Activated naive CD8-positive, alpha-beta T cell treated with anti-CD3 and anti-CD28 coated beads, Interleukin-2, amount 50 U/mL, for 16 hours (primary cell): ENCODE measurements at places on chromosomes 4 and X.

- DNase-seq = no peak
Observed at GRCh38 chr4:958314-958665, 15.1 kb downstream of the DGKQ start.

DNA sequence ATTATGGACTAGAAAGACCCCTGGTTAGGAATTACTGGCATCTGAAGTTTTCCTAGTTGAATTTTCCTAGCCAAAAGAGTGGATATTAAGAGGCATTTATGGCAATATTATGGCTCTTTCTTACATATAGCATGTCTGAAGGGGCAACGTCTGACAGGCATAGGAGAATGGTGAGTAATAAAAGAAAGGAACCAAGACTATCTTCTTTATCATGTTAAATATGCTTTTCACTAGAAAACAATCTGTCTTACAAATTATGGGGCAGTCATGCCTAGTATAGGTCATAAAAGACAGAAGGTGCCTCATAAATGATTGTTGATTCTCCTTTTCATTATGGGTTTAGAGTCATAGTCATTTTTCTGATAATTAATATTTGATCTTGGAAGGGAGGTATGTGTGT lies 431.1 kb upstream of the HTR2C start:
- DNase-seq = no peak

DNA sequence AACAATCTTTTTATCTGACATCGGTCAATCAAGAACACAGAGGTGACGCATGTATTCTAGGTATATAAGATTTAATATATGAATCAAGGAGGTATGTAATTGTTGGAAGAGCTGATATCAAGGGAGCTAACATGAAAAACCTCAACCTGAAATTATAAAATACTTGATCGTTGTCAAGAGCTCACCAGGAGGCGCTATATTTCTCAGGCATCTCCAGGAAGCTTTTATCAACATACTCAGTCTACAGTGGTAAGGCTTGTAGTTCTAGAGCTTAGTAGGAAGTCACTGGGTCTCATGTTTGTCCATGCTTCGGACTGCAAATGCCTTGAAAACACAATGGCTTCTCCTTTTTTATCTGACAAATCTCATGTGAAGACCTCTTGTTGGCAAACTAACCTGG lies 156.1 kb downstream of the GRXCR1 start:
- no peak for DNase-seq

DNA sequence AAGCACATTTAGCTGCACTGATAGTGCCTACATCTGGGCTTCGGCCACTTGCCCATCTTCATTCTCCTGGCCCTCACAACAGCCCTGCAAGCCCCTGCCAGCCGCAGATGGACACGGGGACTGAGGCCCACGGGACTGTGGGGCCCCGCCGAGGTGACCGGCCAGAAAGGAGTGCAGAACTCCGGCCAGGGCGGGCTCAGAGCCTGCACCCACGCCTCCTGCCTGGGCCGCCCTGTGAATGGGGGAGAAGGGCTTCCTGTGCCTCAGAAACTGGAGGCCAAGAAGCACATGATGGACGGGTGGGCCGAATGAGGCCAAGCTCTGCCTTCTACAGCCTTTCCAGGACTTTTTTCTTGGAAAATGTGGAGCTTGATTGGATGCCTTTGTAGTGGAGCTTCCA lies 35.7 kb upstream of the HGFAC start:
- DNase-seq = no peak

GRCh38 chr4:75892508-75892907 lies 9.7 kb downstream of the PPEF2 start:
- DNase-seq = no peak

DNA sequence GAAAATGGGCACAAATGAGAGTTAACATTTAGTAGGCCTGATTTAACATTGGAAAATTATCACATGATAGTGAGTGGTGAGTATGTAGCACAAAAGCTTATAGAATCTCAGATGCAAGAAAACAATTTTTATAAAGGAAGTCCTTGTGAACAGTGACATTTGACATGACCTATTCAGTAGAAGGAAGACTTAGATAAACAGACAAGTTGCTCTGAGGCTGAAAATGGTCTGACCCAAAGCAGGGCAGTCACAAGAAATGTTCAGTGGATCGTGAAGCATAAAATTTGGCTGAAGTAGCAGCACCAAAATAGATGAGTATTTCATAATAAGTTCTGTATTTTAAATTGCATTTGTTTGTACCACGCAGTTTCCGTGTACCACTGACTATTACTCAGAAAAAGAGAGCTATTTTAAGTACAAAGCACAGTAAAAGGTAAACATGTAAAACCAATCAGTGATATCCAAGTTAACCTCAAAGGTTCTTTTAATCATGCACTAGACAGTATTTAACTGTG lies 605.7 kb upstream of the PABPC4L start:
- DNase-seq = no peak

- DNase-seq = no peak
Observed at GRCh38 chr4:180436361-180436760, 1806.8 kb upstream of the TENM3 start.

GRCh38 chr4:186920483-186920882 lies 196.8 kb upstream of the FAT1 start:
- no peak for DNase-seq

DNA sequence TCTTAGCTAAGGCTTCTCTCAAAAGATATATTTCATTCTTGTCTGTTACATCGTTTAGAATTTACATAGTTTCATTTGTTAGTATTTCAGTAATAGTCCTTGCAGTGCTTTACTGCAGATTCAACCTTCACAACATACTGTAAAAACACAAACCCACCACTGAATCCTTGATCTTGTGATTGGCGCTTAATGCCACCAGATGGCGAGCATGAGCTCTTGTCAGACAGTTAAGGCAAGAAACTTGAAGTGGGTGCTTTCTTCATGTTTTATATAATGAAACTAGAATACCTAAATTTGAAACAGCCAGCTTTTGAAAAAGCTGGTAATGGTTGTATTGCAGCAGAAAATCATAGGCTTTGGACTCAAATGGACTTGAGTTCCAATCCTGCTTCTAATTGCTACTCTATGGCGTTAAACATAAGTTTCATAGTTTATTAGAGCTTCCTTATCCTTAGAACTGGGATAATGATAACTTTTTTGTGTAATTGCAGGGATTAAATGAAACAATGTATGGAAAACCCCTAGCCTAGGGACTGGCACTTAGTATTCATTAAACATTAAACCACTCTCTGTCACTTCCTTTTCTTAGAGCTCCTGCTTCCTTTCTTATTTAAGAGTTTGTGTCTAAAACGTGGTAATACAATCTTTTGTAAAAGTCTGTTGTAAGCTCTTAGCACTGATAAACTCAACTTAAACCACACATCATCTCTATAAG lies 95.1 kb downstream of the USP9X start:
- DNase-seq = no peak

DNA sequence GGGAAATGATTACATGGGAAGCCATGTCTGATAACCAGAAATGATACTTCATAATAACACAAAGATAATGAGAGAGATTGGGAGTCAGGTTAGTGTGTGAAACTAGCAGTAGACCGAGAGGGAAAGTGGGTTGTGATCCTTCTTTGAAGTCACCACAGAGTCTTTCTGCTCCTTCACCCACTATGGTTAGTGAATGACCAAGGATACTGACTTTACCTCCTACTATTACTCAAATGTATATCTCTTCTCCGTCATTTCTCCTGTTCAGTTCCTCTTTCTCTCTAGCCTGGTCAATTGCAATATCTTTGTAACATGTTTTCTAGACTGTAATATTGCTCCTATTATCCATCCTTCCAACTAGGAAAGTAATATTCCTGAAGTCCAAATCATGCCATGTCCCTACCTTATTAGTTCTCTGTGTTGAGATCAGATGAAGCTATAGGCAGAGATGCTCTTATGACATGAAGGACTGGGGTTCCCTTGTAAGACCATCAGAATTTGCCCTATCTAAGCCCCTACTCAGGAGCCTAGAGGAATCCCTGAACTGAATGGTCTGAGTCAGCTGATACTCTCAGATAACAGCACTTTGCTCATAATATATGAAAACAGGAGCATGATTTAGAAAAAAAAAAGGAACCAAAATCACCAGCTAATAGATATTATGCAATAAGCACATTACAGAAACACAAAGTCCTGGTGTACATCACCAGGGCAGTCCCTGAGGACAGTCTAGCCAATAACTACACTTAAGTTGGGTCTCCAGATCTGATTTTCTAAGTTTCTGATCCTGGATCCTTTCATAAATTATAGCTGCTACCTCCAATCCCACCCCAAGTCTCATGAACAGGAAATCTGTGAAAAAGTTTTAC lies 81.2 kb downstream of the SHROOM3 start:
- DNase-seq = no peak

DNA sequence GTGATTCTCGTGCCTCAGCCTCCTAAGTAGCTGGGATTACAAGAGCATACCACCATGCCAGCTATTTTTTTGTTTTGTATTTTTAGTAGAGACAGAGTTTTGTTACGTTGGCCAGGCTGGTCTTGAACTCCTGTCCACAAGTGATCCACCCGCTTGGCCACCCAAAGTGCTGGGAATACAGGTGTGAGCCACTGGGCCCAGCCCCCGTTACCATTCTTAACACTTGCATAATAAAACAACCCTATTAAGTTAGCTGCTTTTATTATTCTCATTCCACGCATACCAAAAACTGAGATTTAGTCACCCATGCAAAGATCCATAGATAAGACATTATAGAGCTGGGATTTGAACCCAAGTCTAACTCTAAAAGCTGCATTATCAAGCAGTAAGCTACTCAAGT lies 6.0 kb upstream of the TEX13A start:
- DNase-seq = no peak

DNA sequence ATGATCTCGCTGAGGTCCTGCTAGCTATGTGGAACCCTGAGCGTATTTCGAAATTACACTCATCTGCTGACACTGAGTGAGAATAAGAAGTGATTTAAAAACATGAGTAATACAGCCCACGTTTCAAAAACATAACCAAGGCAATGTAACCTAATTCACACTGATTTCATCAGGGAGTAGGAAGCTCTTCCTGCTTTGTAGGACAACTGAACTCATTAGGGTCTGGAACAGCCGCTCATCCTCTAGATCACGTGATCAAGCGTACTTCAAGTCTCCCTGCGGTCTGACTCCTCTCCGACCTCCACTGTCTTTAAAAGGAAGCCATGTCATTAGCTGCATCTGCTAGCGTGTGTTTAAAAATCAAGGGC lies 138.0 kb downstream of the NSUN7 start:
- no peak for DNase-seq

DNA sequence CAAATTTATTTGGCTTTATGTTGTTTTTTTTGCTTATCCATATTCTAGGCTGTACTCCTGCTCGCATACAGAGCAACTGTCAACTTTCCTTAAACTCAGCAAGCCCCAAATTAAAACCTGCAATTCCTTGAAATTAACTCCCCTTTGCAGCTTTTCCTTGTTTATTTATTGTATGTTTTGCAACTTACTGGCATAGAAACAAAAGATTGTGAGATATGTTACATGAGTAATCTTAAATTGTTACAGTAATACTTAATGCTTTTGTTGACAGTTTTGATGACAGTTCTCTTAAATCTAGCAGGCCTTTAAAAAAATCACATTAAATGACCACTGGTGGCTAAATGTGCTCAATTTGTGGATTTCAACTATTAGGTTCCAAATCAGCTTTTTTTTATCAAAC lies 4.5 kb downstream of the DDX3X start:
- DNase-seq = no peak

DNA sequence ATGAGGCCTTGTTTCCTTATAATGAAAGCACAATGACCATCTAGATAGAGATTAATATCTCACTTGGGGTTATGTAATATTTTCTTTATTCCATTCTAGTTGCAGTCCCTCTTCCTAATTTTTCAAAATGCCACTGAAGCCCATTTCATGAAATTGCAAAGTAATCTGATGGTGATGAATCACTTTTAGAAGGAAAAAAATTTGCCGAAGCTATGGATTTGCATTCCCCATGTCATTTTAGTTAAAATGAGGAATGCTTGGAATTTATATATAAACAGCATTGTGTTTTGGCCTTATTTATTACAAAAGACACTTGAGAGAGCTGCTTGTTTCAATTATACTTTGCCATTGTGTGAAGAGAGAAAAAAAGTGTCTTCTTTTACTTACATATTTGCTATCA lies 241.7 kb upstream of the TEX13A start:
- DNase-seq = no peak

DNA sequence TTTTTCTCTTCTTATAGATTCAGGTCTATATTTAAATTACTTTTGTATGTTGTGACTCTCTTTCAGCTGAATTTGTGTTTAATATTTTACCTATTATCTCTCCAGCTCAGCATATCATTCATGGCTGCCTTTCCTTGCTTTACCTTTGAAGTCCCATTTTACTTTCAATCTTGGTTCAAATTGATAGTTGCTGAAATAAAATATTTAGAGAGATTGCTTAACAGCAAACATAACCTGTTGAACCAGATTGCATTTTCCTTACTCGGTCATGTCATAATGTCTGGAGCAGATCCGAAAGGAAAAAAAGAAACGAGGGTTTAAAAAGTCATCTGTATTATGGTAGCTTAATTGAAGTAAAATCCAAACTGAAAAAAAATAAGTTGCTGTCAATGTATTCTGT lies 94.1 kb downstream of the IL1RAPL2 start:
- no peak for DNase-seq

- DNase-seq = no peak
Observed at GRCh38 chr4:77015390-77015789, 60.4 kb downstream of the CCNI start.

GRCh38 chr4:41125558-41126311 lies 88.6 kb downstream of the APBB2 start:
- DNase-seq = no peak

- no peak for DNase-seq
Observed at GRCh38 chr4:114386637-114387233, 211.9 kb upstream of the UGT8 start.

DNA sequence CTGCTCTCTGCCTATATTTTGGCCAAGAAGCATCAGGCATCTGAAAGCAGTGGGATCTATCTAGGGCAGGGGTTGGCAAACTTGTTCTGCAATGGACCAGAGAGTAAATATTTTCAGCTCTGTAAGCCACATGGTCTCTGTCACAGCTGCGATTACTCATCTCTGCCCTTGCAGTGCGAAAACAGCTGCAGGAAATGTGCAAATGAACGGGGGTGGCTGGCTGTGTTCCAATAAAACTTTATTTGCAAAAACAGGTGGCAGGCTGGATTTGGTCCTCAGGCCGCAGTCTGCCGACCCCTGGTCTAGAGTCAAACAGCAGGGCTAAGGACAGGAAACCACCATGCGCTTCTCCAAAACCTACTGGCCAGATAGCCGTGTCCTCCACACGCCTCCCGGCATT lies 48.6 kb downstream of the ACOX3 start:
- DNase-seq = no peak

GRCh38 chr4:160319221-160319867 lies 1216.5 kb downstream of the RAPGEF2 start:
- no peak for DNase-seq

DNA sequence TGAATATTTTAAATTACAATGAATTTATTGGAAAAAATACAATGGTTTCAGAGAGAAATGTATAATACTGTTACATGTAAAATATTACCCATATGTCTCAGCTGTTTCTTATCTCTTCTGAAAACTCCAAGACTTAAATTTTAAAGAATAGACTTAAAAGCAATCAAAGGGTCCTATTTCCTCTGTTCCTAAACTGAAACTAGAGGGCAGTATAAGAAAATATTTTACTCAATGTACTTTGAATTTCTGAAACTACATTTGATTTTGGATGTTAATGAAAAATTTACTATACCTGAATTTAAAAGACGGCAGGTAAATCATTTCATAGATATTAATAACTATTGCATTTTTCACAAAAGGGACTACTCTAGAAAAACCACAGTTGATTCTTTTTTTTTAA lies 200.2 kb downstream of the LRBA start:
- no peak for DNase-seq

GRCh38 chr4:105022811-105023667 lies 123.6 kb upstream of the TET2 start:
- DNase-seq = no peak
